ENCODE measurements at places on chromosomes 16 and 17. TPM values are rescaled to one million over a fixed set of nuclear protein-coding genes. Genes with fewer than 3 reads are reported as not detected.

- no peak for DNase-seq
Measured at GRCh38 chr16:8108991-8109509, 481.3 kb downstream of the TMEM114 start.

GRCh38 chr16:62077998-62078397 is 41.8 kb upstream of the CDH8 start:
- DNase-seq: no peak

DNA sequence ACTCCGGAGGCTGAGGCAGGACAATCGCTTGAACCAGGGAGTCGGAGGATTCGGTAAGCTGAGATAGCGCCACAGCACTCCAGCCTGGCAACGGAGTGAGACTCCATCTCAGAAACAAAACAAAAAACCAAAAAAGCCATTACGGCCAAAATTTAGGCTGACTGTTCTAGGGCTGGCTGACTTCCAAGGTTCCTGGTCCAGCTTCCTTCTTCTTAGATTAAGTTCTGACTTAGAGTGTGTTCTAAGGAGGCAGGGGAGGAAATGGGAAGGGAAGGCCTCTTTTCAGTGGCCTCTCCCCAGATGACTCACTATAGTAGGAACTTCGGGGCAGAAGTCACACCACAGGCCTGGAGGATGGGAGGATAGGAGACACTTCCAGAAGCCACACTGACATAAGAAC is 27.7 kb upstream of the CLEC18B start:
- DNase-seq: no peak

Gene HBA2
- polyA plus RNA-seq: 948 TPM

DNA sequence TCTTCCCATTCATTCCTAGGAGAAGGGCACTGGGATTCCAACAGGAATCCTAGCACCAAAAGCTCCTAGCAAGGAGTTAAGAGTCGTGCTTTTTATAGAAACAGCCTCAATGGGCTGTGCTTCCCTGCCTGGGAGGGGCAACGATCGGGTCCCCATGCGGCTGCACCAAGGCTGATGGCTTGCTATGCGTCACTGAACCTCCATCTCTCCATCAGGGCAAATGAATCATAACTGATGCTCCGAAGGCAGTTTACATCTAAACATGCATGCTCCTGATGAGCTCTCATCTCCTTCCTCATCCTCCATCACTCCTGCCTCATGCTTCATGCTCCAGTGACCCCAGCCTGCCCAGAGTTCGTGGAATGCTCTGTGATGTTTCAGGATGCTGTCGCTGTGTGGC is 270.5 kb downstream of the FOXL1 start:
- no peak for DNase-seq

- DNase-seq: no peak
Measured at GRCh38 chr17:80724775-80725266, 180.2 kb downstream of the RPTOR start.

DNA sequence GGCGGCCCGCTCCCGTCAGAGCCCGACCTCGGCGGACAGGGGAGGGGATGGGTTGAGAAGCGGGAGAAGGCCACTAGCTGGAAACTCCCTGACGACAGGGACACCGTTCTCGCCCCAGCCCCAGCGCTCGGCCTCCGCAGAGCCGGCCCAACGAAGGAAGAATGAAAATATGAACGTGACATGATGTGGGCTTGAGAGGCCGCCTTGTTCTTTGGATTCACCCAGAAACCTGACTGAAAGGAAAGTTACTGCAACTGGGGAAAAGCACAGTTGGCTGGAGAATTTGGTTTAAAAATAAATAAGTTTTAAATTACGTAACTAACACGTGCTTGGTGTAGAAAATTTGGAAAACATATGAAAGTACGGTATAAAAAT is 21.1 kb downstream of the NPTX1 start:
- no peak for DNase-seq

Gene RSKR
- polyA plus RNA-seq: 8.5 TPM

Data from right renal cortex interstitium (tissue), 3 donors.